Gastroesophageal sphincter (tissue), 4 donors: ENCODE measurements at places on chromosomes 6 and 20. TPM values are rescaled to one million over a fixed set of nuclear protein-coding genes. Genes with fewer than 3 reads are reported as not detected.
A peak's percentile ranks its signal among the peaks of the same experiment; 100 is the strongest.

- ATAC-seq: no peak
These were observed 11.1 kb downstream of the SAMD3 start for GRCh38 chr6:130211691-130212090.

DNA sequence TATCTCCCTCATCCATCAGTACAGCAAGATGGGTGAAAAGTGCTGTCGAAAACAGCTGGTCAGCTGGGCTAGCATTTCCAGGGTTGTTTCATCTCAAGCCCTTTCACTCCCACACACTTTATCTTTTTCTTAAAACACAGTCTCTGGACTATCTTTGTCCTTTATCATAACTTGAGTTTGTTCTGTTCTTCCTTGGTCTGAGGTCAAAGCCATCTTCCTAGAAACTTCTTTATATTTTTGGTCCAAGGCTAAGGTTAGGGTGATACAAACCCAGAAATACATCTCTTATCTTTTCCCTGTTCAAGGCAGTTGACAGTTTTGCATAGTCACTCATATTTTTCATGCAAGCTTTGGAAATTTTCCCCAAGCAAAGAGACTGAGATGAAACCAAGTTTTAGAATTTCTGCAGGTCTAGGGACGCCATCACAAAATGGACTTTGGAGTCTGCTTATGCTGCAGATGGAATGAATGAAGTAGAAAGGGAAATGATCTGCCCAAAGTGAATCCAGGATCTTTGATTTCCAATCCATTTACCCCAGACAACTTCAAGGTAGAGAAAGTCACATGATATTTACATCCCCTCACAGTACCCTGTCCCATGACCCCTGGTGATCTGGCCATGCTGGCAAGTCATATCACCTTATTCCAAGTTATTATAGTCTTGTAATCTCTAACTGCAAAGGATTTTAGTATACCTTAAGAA, 297.0 kb downstream of the ZNF217 start:
- ATAC-seq: no peak

DNA sequence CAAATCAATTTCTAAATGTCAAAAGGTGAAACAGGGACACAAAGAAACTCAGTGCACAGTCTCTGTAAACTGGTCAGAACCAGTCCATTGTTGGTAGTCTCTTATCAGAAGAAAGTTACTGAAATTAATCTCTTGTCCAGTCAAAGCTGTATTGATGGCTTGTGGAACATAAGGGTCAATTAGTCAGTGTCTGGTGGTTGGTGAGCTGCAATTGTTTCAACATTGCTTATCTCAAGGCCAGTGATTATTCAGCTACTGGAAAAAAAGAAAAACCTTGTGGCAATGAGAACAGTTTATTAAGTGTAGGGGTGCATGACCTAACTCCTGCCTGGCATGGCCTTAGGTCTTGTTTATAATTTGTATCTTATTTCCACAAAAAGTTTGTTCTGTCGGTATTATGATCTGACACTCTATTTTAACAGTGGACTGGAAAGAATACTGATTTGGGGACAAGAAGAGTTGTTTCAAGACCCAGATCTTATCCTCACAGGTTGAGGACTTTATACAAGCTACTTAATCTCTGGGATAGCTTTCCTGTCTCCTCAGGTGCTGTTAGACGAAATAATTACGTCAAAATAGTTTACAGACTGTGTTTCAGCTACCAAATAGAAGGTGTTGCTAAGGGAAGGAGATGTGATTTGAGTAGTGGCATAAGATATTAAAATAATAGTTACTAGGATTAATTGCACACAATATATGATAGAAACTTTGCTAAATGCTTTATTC, 520.0 kb upstream of the IRAK1BP1 start:
- no peak for ATAC-seq

- no peak for ATAC-seq
These were observed 73.8 kb downstream of the HUS1B start for GRCh38 chr6:583116-583515.

GRCh38 chr6:27098956-27099355, 148.5 kb upstream of the PRSS16 start:
- ATAC-seq: no peak

DNA sequence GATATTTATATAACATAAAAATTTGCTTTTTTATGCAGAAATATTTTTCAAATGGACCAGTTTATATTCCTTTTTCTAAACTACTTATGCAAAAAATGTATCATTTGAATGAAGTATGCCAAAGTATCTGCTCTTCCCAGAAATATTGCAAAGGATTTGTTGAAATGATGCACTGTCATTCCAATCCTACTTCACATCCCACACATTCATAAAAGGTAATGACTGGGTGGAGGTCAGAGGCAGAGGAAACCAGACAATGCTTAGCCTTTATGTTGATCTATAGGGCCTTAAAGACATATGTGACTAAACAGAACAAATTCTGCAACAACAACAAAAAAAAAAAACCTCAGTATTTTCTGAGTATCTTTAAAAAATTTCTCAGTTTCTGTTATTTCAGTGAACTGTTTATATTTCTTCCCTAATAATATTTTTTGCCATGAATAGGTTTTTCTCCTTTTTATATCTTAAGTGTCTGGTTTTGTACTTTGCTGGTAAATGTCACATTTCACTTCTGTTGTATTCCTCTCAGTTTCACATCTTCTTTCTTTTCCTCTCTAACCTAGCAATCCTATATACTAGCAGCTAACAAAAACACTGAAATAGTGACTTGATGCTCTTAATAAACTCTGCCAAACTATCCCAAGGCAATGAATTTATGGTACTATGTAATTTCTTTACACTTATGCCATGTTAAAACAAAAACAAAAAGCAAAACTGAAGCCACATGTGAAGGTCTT, 374.1 kb downstream of the BCKDHB start:
- ATAC-seq: no peak

TUBB2B gene
- total RNA-seq: 12.0 TPM

DNA sequence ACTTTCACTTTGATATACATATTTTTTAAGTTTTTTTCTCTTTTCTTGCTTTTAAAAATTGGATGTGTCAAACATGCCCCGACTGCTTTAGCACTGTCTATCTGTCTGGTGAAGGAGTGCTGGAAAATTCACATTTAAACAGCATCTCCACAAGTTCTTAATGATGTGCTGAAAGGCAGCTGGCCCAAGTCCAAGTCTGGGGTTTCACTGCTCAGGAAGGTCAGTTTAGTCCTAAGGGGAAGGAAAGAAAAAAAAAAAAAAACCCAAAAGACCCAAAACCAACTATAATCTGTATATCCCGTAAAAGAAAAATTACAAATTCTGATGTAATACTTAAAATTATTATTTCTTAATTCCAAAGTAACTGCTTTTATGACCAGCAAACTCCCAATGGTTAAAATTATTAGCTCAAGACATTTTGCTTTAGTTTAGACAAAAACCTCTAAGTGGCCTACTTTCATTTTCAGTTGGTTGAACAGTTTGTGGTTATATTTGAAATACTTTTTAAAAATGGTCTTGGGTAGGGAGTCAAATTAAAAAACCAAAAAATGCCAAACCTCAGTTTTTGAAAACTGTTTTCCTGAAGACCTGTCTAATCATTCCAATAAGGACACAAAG, 79.5 kb upstream of the PREP start:
- no peak for ATAC-seq

DNA sequence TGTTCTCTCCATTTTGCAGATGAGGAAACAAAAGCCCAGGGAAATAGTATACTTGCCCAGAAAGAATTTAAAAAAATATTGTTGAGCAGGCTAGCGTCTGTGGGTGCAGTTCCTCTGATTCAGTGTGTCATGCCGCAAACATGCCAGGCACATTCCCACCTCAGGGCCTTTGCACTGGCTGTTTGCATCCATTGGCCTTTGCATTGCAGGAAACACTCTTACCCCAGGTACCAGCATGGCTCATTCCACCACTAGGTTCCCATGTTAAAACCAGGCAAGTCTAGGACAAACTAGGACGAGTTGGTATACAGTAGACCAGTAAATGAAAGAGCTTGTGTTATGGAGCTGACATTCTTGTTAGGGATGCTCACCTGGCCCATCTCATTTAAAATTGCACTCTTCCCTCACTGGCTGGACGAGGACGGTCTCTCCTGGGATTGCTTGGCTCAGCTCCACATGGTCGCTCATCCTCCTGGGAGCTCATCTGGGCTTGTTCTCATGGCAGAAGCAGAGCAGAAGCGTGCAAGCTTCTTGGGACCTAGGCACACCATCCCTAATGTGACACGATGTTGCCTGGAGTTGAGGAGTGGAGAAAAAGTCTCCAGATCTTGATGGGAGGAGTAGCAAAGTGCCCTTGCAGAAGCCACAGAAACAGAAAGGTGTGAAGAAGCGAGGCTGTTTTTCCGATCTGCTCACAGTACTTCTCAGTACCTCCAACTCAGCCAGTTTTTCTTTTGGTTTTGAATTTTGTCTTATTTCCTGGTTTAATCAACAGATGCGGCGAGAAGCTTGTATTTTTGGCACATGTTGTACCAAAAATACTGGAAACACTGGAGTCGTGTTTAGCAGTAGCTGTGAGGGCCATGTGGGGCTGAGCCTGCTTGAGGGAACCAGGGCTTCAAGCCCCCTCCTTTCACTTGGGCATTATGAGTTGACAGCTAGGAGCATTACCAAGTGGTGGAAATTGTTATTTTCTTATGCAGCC, 13.9 kb downstream of the ZNF831 start:
- no peak for ATAC-seq

DNA sequence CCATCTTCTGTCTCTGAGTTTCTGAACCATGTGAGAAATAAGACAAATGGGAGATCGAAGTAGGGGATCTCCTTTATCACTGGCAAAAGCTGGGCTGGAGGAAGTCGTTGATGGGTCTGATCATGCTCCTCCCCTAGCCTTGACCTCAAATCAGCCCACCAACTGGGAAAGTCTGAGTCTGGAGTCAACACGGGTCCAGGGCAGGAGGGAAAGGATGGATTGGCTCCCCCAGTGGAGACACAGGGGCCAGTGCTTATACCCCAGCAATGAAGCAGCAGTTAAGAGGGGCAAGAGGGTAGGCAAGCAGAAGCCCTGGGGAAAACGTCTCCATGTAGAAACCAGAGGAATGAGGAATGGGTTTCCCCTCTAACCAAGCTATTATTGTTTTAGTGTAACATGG, 152.6 kb downstream of the TBC1D7 start:
- no peak for ATAC-seq

- peak; percentile 77 for ATAC-seq
These were observed 34.6 kb downstream of the GCNT2 start for GRCh38 chr6:10555625-10556309.

- ATAC-seq: no peak
These were observed 549.4 kb downstream of the UTRN start for GRCh38 chr6:144834426-144835038.

DNA sequence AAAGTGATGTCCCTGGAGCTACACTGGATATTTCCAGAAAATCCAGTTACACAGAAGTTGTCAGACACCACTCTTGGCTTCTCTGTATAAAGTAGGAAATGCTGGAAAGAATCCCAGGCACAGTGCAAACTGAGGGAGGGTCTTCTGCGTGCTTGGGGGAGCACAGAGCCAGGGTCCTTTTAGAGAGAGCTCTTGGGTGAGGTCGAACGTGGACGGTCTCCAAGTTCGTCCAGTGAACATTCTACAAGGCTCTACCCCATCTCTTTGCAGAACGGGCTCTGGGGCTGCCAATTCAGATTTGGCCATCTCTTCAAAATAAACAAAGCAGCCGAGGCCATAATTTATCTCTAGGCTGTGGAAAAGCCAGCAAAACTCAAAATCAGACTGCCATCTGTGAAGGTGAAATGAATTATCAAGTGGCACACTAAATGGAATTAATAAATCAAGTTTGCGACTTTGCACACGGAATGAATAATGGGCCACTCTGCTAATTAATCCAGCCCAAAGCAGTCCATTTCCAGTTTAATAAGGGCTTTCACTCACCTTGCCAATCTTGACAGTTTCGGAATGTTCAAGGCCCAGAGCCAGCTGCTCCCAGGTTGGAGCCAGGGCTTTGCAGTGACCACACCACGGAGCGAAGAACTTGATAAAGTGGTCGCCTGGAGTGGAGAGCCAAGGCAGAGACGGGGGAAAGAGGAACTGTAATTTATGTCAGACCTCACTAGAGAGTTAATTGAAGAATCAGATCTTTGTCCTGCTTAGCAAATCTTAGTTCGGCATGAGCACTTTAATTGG, 19.3 kb downstream of the TXNDC5 start:
- ATAC-seq: no peak

- ATAC-seq: no peak
These were observed 117.8 kb upstream of the KCNG1 start for GRCh38 chr20:51140671-51141070.

SHLD1 gene
- total RNA-seq: 0.93 TPM

DNA sequence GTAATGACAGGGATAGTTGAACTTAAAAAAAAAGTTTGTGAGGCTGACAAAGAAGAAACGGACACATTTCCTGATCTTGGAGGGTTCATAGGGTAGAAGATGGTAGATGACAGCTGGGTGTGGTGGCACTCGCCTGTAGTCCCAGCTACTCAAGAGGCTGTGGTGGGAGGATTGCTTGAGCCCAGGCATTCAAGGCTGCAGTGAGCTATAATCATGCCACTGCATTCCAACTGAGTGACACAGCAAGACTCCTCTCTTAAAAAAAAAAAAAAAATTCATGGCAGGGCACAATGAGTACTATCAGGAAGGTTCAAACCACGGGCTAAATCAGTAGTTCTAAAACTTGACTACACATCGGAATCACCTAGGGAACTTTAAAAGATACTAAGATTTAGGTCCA, 2.0 kb upstream of the MICA start:
- peak; percentile 13 for ATAC-seq

DNA sequence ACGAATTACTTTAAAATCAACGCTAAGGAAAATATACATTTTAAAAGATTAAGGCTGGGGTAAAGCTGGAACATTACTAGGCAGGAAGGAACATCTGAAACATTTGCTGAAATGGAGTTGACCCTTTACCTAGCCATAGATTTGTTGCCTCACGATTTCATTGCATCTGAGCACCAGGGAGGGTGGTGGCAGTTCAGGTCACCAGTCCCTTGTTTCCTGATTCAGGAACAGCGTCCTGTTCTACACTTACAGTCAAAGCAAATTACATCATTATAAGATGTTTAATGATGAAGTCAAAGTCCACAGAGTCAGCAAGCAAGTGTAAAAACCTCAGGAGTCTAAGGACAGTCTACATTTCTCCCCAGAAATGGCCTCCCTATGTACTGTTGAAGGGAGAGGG, 9.0 kb upstream of the MICA start:
- no peak for ATAC-seq

- peak; percentile 97 for ATAC-seq
These were observed at the start of gene TMEM242 for GRCh38 chr6:157323255-157323965. Gene TMEM242 (minus strand): TSS chr6:157323519. CDS start chr6:157323499, 20 bp downstream.

DNA sequence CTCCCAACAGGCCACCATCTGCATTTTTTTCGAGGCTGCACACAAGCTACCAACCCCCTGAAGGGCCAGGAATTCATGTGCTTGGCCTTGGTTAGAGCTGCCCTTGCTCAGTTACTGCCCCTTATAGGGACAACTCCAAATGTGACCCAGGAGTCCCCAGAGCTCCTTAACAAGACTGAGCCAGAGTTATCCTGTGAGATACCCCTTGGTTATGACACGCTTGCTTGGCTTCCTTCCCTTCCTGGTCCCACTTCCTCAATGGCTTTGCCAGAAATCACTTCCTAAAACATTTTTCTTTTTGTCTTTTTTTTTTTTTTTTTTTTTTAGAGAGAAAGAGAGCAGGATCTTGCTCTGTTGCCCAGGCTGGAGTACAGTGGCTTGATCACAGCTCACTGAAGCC, 8.9 kb downstream of the TREM1 start:
- ATAC-seq: no peak

PREX1 gene
- 35.7 TPM for total RNA-seq

- ATAC-seq: no peak
These were observed 34.2 kb downstream of the FOXF2 start for GRCh38 chr6:1423578-1423977.

EYA2 gene
- total RNA-seq: 3.8 TPM
